ENCODE measurements at places on chromosomes 7 and 10.

- no peak for DNase-seq
Observed at GRCh38 chr7:118151671-118152070, 32.3 kb upstream of the LSM8 start.

DNA sequence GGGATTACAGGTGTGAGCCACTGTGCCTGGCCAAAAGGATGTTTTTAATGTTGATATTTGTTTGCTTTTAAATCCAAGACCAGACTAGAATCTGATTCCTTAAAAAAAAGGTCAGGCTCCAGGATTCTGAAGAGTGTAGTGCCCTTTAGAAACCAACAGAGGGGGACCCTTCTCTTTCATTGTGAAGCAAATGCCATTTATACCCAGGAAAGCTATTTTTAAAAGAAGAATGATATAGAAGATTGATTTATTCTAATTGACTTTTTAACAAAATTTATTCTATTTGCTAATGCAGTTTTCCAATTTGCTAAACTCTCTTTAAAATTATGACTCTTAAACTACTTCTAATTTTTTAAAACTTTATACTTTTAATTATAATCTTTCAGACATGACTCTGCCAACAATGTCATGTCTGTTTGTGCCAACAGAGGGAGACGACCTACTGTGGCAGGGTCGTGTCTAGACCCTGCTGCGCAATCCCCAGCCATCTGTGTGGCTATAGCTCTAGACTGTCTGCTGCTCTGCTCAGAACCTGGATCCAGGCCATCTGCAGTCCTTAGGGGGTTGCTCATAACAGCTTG is 201.0 kb upstream of the IMMP2L start:
- peak; percentile 43 for DNase-seq

DNA sequence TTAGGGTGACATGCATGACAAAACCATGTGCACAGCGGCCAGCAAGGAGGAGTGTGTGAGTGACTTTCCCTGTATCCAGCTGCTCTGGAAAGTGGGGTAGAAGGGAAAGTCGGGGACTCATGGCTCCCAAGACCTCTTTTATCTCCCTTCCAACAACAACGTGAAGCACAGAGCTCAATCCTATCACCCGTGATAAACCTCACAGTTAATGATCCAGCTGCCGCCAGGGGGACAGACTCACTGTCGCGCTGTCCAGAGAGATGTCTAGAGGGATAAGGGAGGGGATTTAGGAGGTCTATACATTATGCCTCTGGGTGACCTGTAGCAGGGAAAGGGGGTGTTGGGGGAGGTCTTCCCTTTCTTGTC is 84.0 kb upstream of the SMNDC1 start:
- DNase-seq, result peak; percentile 46

GRCh38 chr10:43861966-43862751 is 213.5 kb upstream of the ZNF32 start:
- no peak for DNase-seq

DNA sequence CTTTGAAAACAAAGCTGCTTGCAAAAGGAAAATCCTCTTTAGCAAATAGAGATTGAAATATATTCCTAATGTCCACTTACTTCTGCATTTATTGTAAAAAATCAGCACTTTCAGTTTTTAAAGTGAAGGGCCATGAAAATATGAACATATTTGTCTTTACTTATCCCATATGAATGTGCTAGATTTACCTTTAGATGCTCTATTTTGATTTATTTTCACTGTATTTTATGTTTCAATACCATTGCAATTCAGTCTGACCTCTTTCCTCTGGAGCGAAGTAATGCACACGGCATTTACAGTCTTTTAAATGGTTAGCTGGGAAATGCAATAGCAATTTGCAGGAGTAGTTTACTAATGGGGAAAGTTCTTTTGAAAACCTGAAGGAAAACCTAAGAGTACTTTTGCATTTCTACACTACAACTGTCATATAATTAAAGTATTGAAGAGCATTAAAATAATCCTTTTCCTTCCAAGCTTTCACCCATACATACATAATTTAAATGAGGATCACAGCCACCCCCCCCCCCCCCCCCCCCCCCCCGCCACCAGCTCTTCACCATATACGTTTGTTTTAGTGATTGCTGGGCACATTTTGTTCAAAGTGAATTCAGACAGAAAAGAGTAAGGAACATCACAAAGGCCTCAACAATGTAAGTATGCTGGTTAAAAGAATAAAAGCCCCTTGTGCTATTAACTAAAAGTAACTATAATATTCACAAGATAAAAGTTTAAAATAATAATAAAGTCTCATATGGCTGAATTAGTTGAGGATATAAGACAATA is 3.5 kb downstream of the SKIDA1 start:
- DNase-seq, result no peak

DNA sequence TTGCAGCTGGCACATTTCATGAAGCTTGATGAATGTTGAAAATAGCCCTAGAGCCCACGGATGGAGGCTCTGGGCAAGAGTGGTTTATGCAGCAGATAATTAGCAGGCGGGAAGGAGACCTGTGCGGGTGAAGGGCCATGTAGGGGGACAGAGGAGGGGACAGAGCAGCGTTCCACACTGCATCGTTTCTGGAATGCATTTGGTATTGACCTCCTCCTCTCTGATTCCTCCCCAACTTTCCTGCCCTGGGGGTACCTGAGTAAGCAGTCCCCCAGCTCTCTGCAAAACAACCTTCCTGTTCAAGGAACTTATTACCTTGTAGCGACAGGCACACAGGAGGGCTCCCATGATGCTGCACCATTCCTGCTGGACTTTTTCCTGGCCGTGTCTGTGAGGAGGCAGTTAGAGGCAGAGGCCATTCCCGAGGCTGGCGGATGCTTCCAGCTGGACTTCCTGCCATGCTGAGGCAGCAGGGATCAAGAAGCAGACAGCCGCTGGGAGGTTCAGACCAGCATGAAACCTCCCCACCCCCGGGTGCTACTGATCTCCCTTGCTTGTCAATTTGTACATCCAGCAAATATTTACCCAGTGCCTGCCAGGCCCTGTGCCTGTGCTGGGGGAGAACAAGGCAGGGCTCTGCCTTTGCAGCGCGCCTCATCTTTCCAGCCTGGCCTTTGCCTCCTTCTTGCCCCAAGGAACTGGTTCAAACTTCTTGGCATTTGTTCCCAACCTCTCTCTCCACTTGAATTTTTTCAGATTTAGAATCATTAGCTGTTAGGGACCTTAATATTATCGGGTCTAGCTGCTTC is 28.7 kb downstream of the SLC29A3 start:
- no peak for DNase-seq

- DNase-seq, result peak; percentile 28
Observed at GRCh38 chr7:112985377-112985987, 101.1 kb downstream of the GPR85 start.

- no peak for DNase-seq
Observed at GRCh38 chr10:60570272-60570865, 180.7 kb upstream of the ANK3 start.

GRCh38 chr10:93945819-93946218 is 47.9 kb upstream of the PLCE1 start:
- DNase-seq, result no peak

DNA sequence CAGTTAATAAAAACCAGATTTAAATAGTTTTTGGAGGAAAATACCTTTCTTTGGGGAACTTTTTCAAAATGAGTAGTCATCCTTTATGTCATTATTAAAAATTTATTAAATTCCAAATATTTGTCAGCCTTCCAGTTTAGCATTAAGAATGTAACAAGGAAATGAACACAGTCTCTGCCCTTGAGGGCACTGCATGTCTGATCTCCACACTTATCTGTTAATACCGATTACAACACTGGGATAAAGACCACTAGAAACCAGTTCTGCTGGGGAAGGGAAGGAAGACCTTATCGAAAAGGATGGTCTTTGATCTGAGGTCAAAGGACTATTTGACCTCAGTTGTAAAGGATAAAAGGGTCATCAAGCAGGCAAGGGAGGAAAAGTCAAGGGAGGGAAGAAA is 320.0 kb downstream of the DOCK4 start:
- no peak for DNase-seq

DNA sequence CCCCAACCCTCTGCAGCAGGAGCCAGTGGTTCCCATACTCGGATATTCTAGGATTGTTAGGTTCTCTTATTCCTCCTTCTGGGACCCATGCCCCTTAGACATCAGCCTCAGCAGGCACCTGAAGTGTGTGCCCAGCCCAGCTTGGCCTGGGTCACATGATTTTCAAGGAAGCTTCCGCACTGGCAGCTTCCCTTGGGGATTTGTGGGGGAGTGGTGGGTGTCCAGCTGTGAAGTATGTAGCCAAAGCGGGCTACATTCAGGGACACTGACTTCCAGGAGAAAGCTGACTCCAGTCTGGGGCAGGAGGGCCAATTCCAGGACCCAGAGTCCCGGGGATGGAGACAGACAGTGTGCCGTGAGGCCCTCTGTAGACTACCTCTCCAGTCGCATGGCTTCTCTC is 1.3 kb downstream of the LDB1 start:
- DNase-seq, result no peak

DNA sequence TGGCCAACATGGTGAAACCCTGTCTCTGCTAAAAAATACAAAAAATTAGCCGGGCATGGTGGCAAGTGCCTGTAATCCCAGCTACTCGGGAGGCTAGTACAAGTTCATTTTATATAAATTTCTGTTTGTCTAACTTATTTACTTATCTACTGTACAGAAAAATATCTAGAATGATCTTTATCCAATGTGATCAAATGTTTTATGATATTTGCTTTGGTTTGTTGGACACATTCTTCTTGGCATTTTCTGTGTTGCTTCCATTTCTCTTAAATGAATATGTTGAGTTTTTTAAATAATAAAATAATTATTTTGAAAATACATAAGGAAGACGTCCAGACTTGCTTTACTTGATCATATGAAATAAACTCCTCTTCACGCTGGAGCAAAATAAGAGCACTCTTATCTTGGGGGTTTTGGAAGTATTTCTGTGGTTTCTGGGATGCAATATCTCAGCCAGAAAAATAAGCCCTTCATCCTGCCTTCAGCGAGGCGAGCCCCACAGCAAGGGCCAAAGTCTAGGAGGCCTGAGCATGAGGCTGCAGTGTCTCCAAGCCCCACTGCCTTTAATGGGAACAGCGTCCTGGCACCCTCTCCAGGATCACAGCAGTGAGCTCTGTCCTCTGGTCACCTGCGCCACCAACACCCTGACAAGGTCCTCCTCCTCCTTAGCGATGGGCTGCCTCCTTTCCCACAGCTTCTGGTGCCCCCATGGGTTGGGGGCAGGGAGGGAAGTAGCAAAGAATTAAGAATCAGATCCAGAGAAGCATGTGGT is 480.2 kb downstream of the KCNMA1 start:
- no peak for DNase-seq

DNA sequence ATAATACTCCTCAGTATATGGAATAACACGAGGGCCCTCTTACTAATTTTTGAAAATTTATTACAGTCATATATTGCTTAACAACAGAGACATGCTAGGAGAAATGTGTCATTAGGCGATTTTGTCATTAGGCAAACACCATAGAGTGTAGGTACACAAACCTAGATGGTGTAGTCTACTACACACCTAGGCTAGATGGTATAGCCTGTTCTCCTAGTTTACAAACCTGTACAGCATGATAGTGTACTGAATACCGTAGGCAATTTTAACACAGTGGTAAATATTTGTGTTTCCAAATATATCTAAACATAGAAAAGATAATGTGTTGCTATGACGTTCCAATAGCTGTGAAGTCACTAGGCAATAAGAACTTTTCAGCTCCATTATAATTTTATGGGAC is 12.8 kb downstream of the OR2F1 start:
- no peak for DNase-seq

DNA sequence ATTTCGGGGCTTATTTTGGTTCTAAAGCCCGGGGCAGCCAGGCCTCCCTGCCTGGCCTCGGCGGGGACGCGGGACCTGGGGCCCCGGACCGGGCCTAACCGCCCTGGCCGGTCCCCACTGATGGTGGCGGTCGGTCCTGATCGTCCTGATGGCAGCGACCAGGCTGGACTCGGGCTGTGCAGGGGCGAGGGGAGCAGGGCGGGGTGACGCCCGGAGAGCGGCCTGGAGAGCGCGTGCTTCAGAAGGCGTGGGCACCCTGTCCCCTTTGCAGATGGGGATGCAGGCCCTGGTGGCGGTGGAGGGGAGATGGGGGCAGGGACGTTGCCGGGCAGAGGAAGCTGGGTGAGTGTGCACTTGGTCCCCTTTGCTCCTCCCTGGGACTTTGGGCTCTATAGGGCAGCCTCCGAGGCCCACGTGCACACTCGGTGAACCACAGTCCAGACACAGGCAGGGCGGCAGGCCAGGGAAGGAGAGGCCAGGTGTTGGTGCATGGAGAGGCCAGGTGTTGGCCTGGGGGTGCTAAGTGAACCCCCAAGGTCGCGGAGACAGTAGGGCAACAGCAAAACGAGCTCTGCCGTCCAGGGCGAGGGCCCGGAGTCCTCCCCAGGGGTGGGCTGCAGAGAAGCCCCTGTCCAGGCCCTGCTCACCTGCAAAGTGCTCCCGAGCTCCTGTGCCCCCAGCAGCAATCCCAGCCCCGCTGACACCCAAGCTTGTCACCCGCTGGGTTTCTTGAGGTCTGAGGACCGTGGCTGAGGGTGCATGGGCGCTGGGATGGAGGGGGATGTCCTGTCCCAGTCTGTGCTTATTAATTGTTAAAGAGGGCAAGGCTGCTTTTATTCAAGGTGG is 42.4 kb upstream of the FAM20C start:
- peak; percentile 28 for DNase-seq

GRCh38 chr10:114024876-114025610 is 18.6 kb upstream of the ADRB1 start:
- no peak for DNase-seq

DNA sequence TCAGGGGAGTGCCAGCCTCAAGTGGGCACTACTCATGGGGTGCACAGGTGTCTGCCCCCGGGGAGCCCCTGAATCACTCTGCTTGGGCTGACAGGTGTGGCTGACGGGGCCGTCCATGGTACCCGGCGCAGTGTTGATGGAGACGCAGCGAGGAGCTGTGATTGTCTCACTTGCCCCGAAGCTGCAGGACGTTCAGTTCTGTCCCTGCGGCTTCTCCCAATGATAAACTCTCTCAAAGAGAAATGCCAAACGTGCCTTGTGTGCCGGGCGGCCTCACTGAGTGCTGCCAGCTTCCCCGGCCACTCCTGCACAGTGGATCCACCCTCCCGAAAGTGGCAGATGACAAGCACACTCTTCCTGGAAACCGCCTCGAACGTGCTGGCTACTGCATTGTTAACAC is 203.2 kb downstream of the DNAJB6 start:
- DNase-seq, result no peak

DNA sequence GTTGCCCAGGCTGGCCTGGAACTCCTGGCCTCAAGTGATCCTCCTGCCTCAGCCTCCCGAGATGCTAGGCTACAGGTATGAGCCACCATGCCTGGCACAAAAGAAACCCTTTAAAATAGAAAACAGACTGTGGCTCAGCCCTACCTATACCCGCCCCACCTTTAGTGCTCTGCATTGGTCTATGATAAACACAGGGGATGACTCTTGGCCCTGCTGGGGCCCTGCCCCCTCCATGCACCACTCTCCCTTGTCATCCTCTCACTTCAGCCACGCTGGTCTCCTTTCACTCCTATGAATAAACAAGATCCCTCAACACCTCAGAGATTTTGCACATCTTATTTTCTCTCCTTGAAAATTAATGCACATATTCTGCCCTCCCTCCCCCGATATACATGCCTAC is 251.4 kb upstream of the KLF14 start:
- no peak for DNase-seq

- DNase-seq, result no peak
Observed at GRCh38 chr7:80881351-80881900, 37.4 kb downstream of the SEMA3C start.
